Non-pigmented ciliary epithelial cell (primary cell): ENCODE measurements at places on chromosomes 12 and 14.

GRCh38 chr14:38063711-38064320 is 143.9 kb upstream of the SSTR1 start:
- no peak for DNase-seq

- no peak for DNase-seq
Measured at GRCh38 chr12:113297621-113298471, 37.1 kb downstream of the SLC8B1 start.

DNA sequence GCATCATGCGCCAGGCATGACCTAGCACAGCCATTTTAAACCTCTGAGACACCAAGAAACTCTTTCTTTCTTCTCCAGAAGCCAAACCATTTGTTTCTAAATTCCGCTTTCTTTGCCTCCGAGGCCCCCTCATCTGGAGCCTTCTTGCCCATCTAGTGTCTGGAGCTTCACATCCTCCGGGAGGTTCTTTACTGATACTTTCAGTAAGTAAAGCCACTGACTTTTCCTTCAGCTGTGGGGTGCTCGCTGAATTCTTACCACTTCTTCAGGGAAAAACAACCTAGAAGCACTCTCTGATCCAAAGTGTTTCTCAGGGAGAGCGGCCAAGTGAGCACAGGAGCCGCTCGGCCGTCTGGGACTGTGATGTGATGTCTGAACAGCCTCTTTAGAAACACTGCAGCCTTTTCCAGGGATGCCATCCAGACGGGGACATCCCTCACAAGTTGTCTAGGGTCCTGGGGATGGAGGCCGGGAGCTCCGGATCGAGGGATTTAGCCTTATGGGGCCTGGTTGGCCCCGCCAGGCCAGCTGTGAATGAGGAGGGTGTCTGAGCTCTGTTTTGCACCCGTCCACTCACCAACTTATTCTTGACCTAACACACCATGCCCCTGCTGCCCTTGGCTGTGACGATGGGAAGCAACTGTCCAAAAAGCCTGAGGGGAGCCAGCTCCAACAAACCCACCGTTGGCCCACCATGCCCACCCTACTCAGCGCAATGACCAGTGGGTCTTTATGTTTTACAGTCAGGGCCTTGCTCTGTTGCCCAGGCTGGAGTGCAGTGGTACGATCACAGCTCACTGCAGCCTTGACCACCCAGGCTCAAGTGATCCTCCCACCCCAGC is 160.6 kb downstream of the ZFP36L1 start:
- DNase-seq, result no peak

DNA sequence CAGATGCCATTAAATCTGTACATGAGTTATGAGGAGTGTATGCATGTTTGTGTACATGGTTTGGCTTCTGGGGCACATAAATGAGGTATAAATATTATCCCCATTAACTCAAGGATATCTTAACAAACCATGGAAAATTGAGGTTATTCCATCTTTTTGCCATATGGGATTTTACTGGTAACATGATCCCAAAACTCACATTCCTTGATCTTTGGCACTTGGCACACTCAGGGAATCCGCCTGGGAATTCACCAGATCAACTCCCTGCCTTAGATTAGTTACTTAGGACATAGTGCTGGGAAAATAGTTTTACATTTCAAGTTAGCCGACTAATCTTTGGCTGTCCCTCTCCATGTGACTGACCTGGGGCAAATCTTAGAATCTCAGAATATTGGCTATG is 16.9 kb downstream of the CDKN1B start:
- DNase-seq, result no peak

GRCh38 chr12:92079054-92079385 is 66.6 kb downstream of the BTG1 start:
- no peak for DNase-seq

GRCh38 chr14:100767003-100767787 is 40.5 kb downstream of the DLK1 start:
- DNase-seq, result no peak

DNA sequence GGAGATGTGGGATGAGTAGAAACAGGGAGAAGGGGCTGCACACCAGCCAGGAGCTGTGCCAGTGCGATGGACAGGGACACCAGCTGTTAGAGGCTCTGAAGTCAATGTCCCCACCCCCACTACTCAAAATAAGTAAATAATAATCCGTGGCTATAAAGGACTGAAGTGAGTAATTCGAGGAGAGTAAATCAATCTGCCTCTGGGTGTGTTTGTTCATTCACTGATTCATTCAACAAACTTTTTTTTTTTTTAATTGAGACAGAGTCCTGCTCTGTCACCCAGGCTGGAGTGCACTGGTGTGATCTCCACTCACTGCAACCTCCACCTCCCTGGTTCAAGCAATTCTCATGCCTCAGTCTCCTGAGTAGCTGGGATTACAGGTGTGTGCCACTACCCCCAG is 363.6 kb downstream of the TMEM132D start:
- no peak for DNase-seq

DNA sequence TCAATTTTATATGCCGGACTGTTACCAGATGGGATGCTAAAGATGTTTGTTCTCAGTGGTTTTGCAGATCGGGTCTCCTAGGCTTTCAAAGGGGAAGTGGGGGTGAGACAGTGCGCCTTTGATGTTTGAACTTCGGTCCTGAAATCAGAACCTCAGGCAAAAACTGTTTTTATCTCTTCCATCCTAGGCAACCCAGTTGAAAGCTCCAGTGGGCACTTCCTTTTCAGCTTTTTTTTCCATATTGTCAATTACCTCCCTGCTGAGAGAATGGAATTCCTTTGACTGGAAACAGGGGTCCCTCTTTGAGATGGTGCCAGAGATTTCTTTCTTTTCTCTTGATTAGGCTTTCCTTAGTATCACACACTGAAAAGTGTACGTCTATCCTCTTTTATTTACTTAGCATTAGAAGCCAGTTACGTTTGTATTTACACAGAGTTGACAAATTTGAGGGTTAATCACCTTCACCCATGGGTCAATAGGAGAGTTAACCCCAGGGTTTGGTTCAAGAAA is 40.0 kb downstream of the NUAK1 start:
- no peak for DNase-seq

- DNase-seq, result no peak
Measured at GRCh38 chr12:91333966-91334365, 151.3 kb upstream of the DCN start.

GRCh38 chr14:79701371-79701770 is 509.9 kb downstream of the DIO2 start:
- no peak for DNase-seq

- no peak for DNase-seq
Measured at GRCh38 chr12:110992909-110993308, 72.5 kb upstream of the MYL2 start.

- DNase-seq, result no peak
Measured at GRCh38 chr12:112161711-112162110, 36.4 kb downstream of the TRAFD1 start.

DNA sequence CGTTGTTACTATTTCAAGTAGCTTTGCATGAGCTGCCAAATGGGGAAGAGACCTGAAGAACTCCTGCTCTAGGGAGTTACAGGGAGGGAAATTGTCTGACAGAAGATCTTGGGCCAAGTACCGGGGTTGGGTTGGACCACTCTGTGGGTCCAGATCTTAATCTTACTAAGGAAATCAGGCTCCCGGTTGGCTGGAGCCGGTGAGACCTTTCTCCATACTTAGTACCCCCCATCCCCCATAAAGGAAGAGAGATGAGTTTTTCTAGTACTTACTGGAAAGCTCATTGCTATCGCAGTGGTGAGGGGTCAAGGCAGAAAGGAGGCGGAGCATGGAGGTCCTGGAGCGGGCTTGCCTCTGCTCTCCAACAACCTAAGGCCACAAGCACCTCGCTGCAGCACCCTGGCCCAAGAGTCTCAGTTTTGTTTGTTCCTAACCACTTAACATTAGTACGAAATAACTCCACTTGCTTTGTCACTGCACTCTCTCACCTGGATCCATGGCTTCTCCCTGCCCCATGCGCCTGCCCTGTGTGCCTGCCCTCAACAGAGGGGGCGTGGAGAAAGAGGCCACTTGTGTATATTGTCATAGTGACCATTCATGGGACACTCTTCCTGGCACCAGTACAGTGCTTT is 6.8 kb upstream of the UNC119B start:
- DNase-seq, result no peak

DNA sequence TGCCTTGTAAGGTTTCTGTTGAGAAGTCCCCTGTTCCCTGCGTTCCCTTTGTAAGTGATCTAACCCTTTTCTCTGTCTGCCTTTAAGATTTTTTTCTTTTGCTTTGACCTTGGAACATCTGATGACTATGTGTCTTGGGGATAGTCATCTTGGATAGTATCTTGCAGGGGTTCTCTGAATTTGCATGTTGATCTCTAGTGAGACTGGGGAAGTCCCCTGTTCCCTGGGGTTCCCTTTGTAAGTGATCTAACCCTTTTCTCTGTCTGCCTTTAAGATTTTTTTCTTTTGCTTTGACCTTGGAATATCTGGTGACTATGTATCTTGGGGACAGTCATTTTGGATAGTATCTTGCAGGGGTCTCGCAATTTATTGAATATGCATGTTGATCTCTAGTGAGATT is 38.2 kb upstream of the TMX1 start:
- DNase-seq, result no peak

DNA sequence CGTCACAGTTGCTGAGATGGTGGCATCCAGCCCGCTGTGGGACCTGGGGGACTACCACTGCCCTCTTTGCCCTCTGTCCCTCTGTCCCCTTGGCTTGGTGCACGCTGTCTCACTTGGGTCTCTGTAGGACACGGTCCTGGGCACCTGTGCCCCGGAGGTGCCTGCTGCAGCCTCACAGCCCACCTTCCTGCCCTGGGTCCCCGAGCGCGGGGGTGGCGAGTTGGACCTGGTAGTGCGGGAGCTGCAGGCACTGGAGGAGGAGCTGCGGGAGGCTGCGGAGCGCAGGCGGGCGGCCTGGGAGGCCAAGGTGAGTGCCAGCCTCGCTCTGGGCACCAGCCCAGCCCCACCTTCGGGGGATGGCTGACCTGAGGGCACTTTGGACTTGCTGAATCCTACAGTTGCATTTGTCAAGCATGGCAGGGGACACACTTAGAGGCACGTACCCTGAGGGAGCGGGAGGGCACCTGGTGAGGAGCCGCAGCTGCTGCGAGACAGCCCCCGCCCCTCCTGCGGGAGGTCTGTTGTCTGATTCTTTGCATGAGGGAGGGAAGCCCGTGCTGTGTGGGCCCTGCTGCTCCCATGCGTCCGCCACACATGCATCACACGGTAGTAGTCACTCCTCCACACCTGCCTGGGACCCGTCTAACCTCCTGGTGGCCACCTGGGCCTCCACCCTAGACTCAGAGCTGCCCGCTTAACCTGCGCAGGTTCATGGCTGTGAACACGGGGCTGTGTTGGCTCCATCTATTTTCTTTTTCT is 6.8 kb downstream of the TEDC1 start:
- no peak for DNase-seq

DNA sequence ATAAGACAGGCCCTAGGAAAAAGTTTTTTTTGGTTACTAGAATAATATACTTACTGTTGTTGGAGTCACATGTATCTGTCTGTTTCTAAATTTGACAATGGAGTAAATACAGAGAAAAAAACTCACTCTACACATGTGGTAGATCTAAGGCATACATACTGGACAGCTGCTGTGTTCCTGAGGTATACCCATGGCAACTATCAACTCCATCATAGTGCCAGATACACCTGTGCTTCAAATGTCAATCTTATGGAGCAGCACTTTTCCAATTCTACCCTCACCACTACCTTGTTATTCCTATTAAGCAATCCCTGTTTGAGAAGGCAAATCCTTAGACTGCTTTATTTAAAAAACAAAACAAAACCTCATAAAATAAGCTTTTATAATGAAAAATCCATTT is 3.3 kb downstream of the ZCRB1 start:
- no peak for DNase-seq

DNA sequence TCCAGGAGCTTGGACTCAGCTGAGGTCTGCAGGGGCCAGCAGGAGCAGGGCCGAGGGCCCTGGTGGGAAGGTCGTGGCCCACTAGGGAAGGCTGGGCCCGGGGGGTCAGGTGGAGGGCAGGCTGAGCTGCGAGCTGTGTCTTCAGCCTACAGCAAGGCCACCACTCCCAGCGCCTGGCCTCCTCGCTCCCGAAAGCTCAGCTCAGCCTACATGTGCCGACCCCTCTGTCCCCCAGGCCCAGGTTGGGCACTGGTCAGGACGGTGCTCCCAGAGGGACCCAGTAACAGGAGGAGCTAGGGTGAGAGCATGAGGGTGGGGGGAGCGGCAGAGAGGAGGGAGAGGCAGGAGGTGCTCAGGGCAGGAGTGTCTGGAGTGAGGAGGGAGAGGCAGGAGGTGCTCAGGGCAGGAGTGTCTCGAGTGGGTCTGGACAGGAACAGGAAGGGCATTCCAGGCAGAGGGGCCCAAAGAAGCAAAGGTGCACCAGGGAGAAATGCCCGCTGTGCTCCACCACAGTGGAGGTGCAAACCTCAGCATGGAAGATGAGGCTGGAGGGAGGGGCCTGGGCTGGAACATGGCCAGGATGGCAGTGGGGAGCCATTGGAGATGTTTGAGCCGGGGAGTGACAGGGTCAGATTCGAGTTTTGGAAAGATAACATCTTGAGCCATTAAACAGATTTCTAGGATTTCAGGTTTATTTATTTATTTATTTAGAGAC is 29.1 kb upstream of the GPR132 start:
- no peak for DNase-seq
